ENCODE measurements at places on chromosomes 12 and 14. TPM values are rescaled to one million over a fixed set of nuclear protein-coding genes. Genes with fewer than 3 reads are reported as not detected.

Gene MGP
- 6.7 TPM for total RNA-seq

Gene TPPP2
- not detected for total RNA-seq

Gene FBLN5
- 20.4 TPM for total RNA-seq

Gene TTLL5
- 32.0 TPM for total RNA-seq

Gene BMP4
- total RNA-seq = 2.1 TPM

Gene OAS2
- 0.30 TPM for total RNA-seq

Gene PLEKHG7
- total RNA-seq = not detected

Gene GABARAPL1
- 79.3 TPM for total RNA-seq

Gene PLA2G1B
- total RNA-seq = not detected

Gene KRT72
- total RNA-seq = not detected

Gene OR9K2
- total RNA-seq = not detected

Gene KCNJ8
- 1.8 TPM for total RNA-seq

Gene ADGRD1
- 0.05 TPM for total RNA-seq

Gene FIGNL2
- total RNA-seq = 0.09 TPM

Gene SYT1
- total RNA-seq = 9.8 TPM

Gene POTEG
- total RNA-seq = not detected

Gene MMP14
- total RNA-seq = 655 TPM

Gene KRT6C
- not detected for total RNA-seq

Gene DEGS2
- not detected for total RNA-seq

Gene RERGL
- not detected for total RNA-seq

Gene GPX2
- not detected for total RNA-seq

Gene PPP2R5E
- 24.3 TPM for total RNA-seq

Gene ABCD4
- total RNA-seq = 24.7 TPM

Gene LRP1
- total RNA-seq = 769 TPM

Gene GNG2
- 37.1 TPM for total RNA-seq

Gene RFC5
- 5.0 TPM for total RNA-seq

Gene PTHLH
- total RNA-seq = 13.4 TPM

Gene SLC5A8
- not detected for total RNA-seq

Gene GDF3
- not detected for total RNA-seq

Gene GALNT8
- not detected for total RNA-seq

Gene INHBC
- not detected for total RNA-seq
